ENCODE measurements at places on chromosomes 5 and 9. TPM values are rescaled to one million over a fixed set of nuclear protein-coding genes. Genes with fewer than 3 reads are reported as not detected.

The PLAC8L1 gene
- 0.80 TPM for total RNA-seq

The PRXL2C gene
- total RNA-seq = 14.7 TPM

The FOXD4L3 gene
- total RNA-seq = not detected

The SLC34A3 gene
- not detected for total RNA-seq

The ADAMTSL1 gene
- 18.4 TPM for total RNA-seq

The FBP2 gene
- total RNA-seq = not detected

The GFI1B gene
- total RNA-seq = not detected

The CORO2A gene
- 0.30 TPM for total RNA-seq

The ARAP3 gene
- 136 TPM for total RNA-seq

The FAT2 gene
- not detected for total RNA-seq

The SEMA5A gene
- total RNA-seq = 0.04 TPM

The CCDC192 gene
- not detected for total RNA-seq

The TOMM5 gene
- 147 TPM for total RNA-seq

The RNF183 gene
- not detected for total RNA-seq

The IGIP gene
- 2.4 TPM for total RNA-seq

- peak; percentile 63 for DNase-seq
Measured at GRCh38 chr9:134392900-134393299, 66.6 kb downstream of the RXRA start.

GRCh38 chr9:962023-962422, 14.4 kb upstream of the DMRT3 start:
- no peak for DNase-seq

- no peak for DNase-seq
Measured at GRCh38 chr9:83537331-83538171, 650 bp downstream of the FRMD3 start.

GRCh38 chr9:72858089-72858912, 94.6 kb downstream of the ALDH1A1 start:
- DNase-seq = peak; percentile 26

- no peak for DNase-seq
Measured at GRCh38 chr5:137372773-137373160, 126.4 kb downstream of the SPOCK1 start.

GRCh38 chr9:111621895-111622480, 9.1 kb upstream of the DNAJC25 start:
- peak; percentile 68 for DNase-seq

GRCh38 chr9:29697011-29697410, 2123.7 kb upstream of the C9orf72 start:
- no peak for DNase-seq

DNA sequence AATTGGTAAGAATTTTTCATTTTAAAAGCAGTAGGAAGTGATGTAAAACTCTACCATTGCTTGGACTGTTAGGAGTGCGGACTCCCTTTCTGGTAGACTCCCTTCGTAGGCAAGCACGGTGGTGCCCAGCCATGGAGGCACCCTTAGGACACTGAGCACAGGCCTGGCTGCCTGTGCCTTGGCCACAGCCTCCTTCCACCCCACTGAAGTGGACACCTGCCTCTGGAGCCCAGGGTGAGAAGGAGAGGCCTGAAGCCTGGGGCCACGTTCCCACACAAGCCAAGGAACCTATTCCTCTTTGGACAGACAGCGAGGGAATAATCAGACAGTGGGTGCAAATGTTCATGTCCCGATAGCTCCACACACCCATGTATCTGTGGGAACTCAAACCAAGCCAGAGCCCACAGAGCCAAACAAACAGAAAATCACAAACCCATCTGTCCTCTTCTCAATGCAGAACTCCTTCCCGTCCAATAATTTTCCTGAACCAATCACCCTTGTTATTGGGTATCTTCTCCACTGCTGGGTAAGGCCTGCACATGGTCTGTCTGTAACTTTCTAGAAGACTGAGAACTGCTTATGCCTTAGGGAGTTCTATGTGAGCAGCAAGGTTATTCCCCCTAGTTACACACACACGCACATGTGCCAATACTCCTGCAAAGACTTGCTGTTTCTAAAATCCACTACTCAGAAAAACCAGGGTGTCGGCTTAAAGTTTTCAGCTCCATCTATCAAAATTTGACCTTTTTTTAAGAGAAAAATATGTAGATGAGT, 45.2 kb downstream of the UBE2QL1 start:
- DNase-seq = no peak

GRCh38 chr9:129996161-129996830, 46.7 kb downstream of the FNBP1 start:
- no peak for DNase-seq

DNA sequence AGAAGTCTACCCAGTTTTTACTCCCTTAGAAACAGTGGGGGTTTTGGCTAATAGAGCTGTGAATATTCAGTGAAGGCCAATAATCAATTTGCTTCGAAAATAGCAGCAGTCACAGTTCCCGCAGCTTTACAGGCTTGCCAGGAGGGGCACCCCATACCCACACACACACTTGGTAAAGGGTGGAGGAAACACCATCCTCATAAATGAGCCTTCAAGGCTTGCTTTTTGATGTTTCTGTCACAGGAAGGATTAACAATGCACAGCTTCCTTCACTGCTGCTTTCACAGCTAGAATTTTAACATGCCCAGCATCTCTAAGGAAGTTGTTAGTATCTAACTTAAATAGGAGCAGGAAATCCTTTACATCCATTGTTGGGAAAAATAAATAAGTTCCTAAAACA, 1247.5 kb upstream of the C9orf72 start:
- DNase-seq = no peak

DNA sequence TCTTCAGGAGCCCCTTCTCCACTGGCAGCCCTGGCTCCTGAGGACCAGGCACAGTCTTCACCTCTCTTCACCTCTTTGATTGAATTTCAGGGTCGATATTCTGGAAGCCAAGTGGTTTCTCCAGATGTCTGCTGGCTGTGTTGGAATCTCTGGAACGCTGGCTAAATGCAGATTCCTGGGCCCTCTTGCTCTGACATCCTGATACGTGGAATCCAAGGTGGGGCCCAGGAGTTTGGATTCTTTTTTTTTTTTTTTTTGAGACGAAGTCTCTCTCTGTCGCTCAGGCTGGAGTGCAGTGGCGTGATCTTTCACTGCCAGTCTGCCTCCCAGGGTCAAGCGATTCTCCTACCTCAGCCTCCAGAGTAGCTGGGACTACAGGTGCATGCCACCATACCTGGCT, 26.8 kb upstream of the IER5L start:
- no peak for DNase-seq

- no peak for DNase-seq
Measured at GRCh38 chr5:85069659-85070640, 685.3 kb upstream of the EDIL3 start.

- no peak for DNase-seq
Measured at GRCh38 chr5:34450338-34450737, 205.8 kb upstream of the RAI14 start.

DNA sequence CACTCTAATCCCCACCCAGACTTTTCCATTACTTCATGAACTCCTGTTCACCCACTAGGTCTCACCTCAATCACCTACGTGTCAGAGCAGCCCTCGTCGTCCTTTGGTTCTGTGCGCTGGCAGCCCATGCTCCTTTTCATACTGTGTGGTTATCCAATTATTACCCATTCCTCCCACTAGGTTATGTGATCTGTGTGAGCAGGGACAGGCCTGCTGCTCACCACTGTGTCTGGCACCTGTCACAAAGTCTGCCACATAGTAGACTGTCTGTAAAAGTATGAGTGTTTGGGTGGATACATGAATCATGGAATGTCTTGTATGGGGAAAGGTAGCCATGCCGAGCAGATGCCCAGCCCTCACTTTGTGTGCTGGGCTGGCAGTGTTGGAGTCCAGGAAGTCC, 12.1 kb upstream of the SMAD5 start:
- no peak for DNase-seq

DNA sequence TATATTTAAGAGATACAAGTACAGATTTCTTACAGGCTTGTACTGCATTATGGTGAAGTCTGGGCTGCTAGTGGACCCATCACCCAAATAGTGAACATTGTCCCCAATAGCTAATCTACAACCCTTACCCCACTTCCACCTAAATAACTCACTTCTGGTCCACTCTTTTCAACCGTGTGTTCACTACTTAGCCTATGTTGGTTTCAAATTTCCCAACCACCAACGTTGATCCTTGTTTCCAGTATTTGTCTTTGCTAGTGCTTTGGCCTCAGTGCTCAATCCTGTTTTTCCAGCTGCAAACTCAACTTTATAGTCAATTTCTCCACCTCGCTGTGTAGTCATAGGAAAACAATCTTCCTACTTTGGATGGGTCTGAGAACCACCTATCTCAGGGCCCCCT, 45.3 kb upstream of the TTC39B start:
- no peak for DNase-seq

DNA sequence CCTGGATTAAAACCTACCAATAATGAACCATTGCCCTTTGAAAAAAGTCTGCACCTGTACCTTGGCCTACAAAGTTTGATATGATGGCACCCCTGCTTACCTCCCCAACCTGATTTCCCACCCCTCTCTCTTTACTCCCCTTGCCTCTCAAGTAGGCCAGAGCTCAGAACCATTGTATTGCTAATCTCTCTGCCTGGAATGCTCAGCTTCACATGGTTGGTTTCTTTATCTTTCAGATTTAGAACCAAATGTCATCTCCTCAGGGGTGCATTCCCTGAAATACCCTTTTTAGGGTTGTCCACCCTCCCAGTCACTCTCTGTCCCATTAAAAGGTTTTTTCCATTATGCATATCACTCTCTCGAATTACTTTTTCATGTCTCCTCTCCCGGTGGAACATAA, 116.6 kb upstream of the VCAN start:
- no peak for DNase-seq

DNA sequence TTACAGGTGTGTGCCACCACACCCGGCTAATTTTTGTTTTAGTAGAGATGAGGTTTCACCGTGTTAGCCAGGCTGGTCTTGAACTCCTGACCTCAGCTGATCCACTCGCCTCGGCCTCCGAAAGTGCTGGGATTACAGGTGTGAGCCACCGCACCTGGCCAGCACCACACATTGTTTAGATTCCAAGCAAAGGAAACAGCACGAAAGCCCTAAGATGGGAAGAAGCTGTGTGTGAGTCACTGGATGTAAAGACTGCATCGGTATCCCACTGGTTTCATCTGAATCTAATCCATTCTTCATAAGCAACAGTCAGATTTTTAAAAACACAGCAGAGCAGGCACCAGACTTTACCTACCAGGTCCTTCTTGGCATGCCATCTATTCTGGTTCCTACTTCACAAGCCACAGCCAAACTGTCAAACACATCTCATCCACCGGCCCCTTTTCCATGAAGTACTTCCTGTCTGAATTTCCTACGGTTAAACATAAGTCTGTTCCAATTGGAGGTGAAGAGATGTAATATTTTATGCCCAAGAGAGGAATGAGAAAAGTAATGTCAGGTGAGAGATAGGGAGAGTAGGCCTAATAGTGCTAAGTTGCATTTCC, 17.4 kb downstream of the UBTD2 start:
- DNase-seq = peak; percentile 21

- DNase-seq = no peak
Measured at GRCh38 chr5:39674209-39675082, 249.7 kb upstream of the DAB2 start.

DNA sequence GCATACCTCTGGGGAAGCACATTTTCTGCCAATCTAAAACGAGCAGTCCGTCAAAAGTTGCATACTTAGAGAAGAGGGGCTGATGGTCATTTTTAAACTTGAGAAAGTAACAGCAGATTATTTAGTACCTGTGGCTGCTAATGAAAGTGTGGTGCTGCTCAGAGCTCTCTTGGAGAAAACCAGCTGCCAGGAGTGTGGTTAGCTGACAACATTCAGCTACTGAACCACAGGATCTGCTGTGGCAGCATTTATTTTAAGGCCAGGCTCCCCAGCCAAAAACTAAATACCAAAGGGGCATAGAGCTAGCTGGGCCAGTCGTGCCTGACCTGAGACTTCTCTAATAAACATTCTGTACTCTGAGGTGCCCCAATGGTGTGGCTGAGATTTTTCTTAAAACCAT, 203.6 kb downstream of the EDIL3 start:
- DNase-seq = no peak

DNA sequence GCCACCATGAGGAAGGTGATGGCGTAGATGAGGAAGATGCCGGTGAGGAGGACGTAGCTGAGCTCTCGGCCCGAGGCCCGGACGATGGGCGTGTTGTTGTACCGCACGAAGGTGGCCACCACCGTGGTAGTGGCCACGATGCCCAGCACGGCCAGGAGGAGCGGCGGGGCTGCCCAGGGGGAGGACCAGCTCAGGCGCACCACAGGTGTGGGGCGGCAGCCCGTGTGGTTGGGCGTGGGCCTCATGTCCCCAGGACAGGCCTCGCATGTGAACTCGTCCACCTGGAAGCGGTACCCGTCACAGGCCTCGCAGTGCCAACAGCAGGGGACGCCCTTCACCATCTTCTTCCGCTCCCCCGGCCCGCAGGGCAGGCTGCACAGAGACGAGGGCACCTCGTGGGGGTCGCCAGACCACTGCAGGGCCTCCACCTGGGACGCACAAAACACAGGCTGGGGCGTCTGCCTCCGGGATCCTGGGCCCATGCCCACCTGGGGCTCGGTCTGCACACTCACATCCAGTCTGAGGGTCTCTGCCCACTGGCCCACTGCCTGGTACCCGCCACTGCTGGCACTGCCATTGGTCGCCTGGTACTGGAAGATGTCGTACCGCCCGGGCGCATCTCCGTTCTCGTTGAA, 8.7 kb downstream of the GRM6 start:
- no peak for DNase-seq

- peak; percentile 74 for DNase-seq
Measured at GRCh38 chr9:72907421-72907820, 45.4 kb downstream of the ALDH1A1 start.

GRCh38 chr5:167639766-167640165, 651.7 kb upstream of the WWC1 start:
- no peak for DNase-seq

DNA sequence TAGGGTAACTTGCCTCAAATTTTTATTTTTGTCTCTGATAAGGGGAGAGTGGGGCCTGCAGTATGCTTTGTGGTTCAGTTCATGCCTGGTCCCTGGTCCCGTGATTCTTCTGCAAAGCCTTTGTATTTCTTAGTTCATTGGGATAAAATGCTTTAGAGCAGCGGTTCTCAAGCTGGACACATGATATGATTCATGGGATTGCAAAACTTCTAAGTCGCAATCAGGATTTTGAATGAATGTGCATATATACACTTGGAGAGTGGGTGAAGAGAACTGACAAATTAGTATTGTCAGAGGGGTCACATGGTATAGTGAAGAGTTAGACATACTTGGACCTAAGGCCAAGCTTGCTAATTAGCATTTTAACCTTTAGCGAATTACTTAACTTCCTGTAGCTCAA, 265.4 kb upstream of the KLF9 start:
- no peak for DNase-seq
